Activated CD4-positive, alpha-beta T cell treated with anti-CD3 and anti-CD28 coated beads, Interleukin-2, amount 10 ng/mL, durations not matched to agents 7 days and 5 days (primary cell): ENCODE measurements at places on chromosomes 1 and 21. TPM values are rescaled to one million over a fixed set of nuclear protein-coding genes. Genes with fewer than 3 reads are reported as not detected.

C21orf58 gene
- total RNA-seq = 68.3 TPM

DNA sequence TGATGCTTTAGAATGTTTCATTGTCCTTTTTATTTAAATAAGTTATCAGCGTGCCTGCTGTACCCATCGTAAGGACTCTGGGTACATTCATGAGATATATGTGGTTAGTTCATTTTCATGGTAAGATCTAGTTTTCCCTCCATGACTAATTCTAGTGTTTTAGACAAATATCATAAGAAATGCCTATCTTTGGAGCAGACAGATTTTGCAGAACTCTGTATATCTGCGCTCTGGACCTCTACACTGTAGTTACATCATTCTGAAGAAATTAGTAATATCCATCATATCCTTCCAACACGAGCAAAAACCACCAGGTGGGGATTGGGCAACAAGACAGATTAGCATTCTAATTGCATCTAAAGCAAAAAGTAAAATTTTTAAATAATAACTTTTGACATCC, 499.2 kb downstream of the SETD4 start:
- H3K27me3 ChIP-seq = peaks cover 4% of the 10 kb centered on the region
- H3K36me3 ChIP-seq = no peaks in the 10 kb centered on the region
- no peaks in the 10 kb centered on the region for H3K4me1 ChIP-seq
- DNase-seq = no peak
- no peak overlapping the region for H3K27ac ChIP-seq

- no peak for DNase-seq
- peaks cover 17% of the 10 kb centered on the region for H3K4me1 ChIP-seq
- H3K4me3 ChIP-seq = no peak overlapping the region
Observed at GRCh38 chr1:11682799-11683198, 1.9 kb upstream of the MAD2L2 start.

KRTAP12-2 gene
- not detected for total RNA-seq

- peaks cover 6% of the 10 kb centered on the region for H3K27me3 ChIP-seq
- peaks cover 6% of the 10 kb centered on the region for H3K4me1 ChIP-seq
- H3K27ac ChIP-seq = no peak overlapping the region
- H3K36me3 ChIP-seq = no peaks in the 10 kb centered on the region
Observed at GRCh38 chr1:6477039-6477820, 11.3 kb upstream of the TNFRSF25 start.

- H3K4me3 ChIP-seq = no peak overlapping the region
- H3K27ac ChIP-seq = no peak overlapping the region
- DNase-seq = no peak
- no peaks in the 10 kb centered on the region for H3K27me3 ChIP-seq
Observed at GRCh38 chr1:192967901-192968300, 91.3 kb downstream of the UCHL5 start.

DNA sequence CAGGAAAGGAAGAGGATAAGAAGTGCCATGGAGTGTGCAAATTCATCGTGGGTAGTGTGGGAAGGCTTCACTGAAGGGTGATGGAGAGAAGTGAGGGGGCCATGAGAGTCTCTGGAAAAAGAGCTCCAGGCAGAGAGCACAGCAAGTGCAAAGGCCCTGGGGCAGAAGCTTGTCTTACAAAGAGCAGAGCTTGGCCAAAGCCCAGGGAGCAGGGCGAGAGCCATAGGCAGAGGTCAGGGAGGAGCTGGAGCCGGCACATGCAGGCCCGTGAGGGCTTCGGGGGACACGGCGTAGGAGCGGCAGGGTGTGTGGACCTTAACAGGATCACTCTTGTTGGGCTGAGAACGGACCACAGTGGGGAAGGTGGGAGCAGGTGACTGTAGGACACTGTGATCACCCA, 83.7 kb upstream of the EDN2 start:
- H3K27ac ChIP-seq = no peak overlapping the region
- H3K4me1 ChIP-seq = peaks cover 11% of the 10 kb centered on the region
- no peak for DNase-seq
- peaks cover 4% of the 10 kb centered on the region for H3K36me3 ChIP-seq
